Ascending aorta (tissue), 2 donors: ENCODE measurements at places on chromosomes 2 and 18. TPM values are rescaled to one million over a fixed set of nuclear protein-coding genes. Genes with fewer than 3 reads are reported as not detected.

LOXHD1 gene
- total RNA-seq = not detected

REG3A gene
- not detected for total RNA-seq

PSMD14 gene
- 238 TPM for total RNA-seq

MCFD2 gene
- 171 TPM for total RNA-seq

ZBTB7C gene
- 8.1 TPM for total RNA-seq

DNMT3A gene
- 33.6 TPM for total RNA-seq

REG3G gene
- total RNA-seq = not detected

ERICH2 gene
- total RNA-seq = not detected

MDH1B gene
- total RNA-seq = not detected

PTPRN gene
- not detected for total RNA-seq

ACTG2 gene
- total RNA-seq = 134 TPM

IMPA2 gene
- total RNA-seq = 43.4 TPM

CCDC141 gene
- 2.0 TPM for total RNA-seq

GMPPA gene
- 11.4 TPM for total RNA-seq

WNT10A gene
- total RNA-seq = not detected

ENOSF1 gene
- 178 TPM for total RNA-seq

SF3B6 gene
- 26.9 TPM for total RNA-seq

FAM110C gene
- total RNA-seq = 0.43 TPM

SCYGR4 gene
- not detected for total RNA-seq

IMP4 gene
- 97.9 TPM for total RNA-seq

FOXI3 gene
- total RNA-seq = not detected

SETBP1 gene
- 23.5 TPM for total RNA-seq

HOXD13 gene
- total RNA-seq = not detected

LYPD6B gene
- not detected for total RNA-seq

AFF3 gene
- 7.1 TPM for total RNA-seq
